ENCODE measurements at places on chromosomes 3 and 15.

DNA sequence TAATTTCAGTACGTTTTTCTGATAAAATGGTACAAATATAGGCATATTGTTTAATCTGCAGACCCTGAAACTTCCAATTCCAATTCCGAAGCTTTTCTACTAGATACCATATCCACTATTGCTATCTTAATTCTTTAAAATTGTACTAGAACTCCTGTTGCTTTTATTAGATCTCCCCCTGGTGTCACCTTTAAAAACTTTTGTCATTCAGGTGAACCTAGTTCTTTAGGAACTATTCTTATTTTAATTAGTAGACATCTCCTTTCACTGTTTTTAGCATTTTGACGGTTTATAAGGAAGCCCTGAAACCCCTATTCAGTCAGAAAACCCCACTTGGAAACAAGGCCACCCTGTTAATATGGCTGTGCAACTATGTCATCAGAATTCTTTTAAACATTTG is 22.3 kb downstream of the C2CD4B start:
- DNase-seq: no peak

DNA sequence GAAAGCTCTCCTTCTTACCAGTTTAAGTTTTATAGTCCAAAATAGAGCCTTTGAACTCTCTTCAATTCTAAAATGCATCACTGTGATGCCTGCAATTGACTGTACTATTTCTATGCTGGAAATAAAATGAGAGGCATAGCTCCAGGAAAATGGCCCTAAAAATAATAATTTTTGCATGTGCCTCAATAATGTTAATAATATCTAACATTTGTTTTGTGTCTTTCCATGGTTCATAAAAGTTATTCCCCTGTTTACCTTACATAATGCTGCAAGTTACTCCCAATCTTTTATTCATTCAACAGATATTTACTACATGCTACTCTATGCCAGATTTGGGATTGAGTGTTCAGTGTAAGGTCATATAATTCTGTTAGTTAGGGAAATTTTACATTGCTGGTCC is 574.0 kb downstream of the RBMS3 start:
- DNase-seq: no peak

DNA sequence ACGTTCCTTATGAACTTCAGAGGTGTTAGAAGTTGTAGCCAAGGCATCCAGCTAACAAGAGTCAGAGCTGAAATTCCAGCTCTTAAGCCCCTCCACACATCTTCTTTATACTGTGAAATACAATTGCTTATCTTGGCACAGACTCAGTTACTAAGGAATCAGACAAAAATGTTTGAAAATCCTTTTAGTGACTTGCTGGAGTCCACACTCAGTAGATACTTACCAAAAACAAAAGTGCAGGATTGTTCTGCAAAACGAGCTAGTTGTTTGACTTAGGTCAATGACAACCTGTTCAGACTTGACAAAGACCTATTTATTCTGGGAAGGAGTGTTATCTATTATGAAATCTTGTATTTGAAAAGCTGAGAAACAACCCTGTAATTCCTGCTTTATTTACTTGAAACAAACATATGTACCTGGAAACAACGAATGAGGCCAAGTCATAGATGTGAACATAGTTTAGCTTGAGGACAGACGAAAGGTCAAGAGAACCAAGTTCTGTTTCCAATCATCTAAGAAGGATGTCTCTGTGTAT is 38.5 kb downstream of the B3GNT5 start:
- DNase-seq: no peak

DNA sequence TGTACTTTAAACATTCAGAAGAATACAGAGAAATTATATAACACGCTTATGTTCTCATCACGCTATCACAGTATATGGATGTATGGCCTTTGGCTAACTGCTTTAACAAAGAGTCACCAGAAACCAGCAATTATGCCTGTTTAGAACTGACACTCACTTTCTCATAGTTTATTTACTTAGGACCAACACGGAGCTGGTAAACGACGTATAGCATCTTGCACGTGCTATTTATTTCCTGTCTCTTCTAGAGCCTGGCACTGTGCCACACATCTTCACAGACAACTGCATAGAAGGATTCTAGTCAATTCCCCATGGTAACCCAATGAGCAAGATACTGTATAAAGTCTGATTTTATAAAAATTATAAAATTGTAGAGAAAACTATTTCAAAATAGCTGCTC is 43.6 kb downstream of the TBC1D2B start:
- DNase-seq: no peak

GRCh38 chr3:30996467-30996866 is 102.0 kb upstream of the GADL1 start:
- no peak for DNase-seq

GRCh38 chr15:48029642-48030041 is 91.1 kb upstream of the SLC24A5 start:
- DNase-seq: no peak

- no peak for DNase-seq
These were observed 9.8 kb upstream of the RPP14 start for GRCh38 chr3:58296269-58296668.

DNA sequence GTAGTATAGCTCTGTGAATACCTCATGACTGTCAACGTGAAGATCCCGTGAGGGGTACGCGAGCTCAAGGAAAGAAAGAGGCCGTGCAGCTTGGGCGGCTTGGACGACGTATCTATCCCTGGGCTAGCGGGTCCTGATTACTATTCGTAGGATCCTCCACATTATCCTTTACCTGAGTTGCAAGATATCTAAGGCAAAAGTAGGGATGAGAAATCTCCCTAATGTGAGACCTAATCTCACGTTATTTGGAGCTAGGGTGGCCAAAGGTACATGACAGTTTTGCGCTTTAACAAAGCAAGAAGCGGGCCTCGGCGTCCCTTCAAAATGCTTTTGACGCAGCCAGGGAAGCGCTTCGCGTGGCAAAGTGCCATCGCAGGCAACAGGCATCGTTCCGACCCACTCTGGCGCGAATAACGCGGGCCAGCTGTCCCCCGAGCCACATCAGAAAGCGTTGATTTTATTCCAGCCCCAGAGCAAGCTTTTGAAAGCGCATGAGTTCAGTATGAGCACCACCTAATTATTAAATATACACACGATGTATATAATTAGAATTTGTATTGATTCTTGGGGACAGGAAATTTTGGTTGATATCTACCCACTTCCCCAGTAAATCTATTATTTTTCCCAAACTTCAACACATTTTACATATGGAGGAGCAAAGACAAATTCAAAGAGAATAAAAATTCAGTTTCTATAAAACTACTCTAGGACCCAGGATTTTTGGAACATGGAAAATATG is 2.5 kb upstream of the EOMES start:
- DNase-seq: no peak

- DNase-seq: no peak
These were observed 6.8 kb upstream of the PDCD6IP start for GRCh38 chr3:33791477-33792166.

GRCh38 chr3:29521293-29521692 is 240.4 kb downstream of the RBMS3 start:
- DNase-seq: no peak

GRCh38 chr3:179410331-179410730 is 40.9 kb downstream of the GNB4 start:
- DNase-seq: no peak

GRCh38 chr3:11162401-11163345 is 8.4 kb downstream of the HRH1 start:
- DNase-seq: no peak

GRCh38 chr15:42456971-42457370 is 34.0 kb downstream of the ZNF106 start:
- no peak for DNase-seq

Data from activated T-helper 1 cell treated with anti-CD3 and anti-CD28 coated beads, Interleukin-2, amount 50 U/mL, for 16 hours (primary cell).